Dermis blood vessel endothelial cell (primary cell): ENCODE measurements at places on chromosomes 12 and 14.
A peak's percentile ranks its signal among the peaks of the same experiment; 100 is the strongest.

DNA sequence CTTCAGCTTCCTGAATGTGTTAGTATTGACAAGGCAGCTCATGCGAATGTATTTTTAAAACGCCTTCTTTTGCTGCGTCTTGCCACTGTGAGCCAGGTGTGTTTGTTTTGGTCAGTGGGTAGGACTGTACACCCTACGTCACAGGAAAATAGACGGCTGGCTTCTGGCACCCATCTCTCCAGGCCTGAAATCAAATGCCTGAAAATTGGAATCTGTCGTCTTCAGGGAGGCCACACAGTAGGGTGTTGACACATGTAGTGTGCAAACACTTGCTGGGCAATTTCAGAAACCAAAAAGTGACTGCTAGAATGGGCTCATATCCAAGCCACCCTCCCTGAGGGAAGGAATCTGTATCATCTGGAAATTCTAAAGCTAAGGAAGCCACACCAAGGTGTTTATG, 209.3 kb downstream of the TTC8 start:
- DNase-seq: no peak

DNA sequence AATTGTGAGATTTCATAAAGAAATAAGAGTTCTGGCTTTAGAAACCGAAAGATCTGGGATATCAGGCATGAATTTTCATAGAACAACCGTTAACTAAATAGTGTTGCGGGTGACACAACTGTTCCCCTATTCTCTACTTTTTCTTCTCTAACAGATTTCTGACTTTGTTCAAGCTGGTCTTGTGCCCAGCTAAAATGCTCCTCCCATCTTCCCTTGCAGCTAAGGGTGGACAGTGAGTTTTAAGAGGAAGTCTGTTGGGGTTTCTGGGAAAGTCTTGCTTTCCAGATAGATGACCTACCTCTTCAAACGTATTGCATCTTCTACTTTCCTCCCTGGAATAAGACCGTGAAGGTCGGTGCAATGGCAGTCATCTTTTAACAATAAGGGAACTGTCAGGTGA, 18.7 kb downstream of the CCDC63 start:
- no peak for DNase-seq

DNA sequence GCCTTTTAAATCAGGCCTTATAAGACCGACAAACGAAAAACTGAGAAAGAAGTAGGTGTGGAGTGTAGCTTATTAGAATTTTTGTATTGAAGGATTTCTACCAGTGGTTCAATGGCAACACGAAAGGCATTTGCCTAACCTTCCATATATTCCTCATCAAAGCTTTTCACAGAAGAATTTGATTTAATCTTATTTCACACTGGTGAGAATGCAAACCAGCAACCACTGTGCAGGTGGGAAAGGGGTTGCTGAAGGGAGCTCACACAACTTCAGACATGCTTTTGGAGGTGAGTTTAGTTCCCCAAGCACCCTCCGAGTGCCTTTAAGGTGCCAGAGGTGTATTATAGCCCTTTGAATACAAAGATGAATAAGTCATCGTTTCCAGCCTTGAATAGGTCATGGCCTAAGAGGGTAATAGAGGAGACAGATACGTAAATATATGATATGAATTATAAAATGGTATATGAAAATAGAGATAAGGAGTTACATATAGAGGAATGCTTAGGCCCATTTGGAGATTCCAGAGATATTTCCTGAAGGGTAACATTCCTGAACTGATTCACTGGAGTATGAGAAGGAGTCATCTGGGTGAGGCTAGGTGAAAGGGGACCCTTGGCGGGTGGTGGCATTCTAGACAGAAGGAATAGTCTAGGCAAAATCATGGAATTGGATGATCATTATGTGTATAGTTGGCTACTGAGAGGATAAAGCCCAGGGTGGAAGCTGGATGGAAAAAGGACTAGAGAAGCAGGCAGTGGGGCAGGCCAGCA, 6.4 kb downstream of the ERP27 start:
- no peak for DNase-seq

- DNase-seq: no peak
Observed at GRCh38 chr12:105980533-105980932, 158.2 kb downstream of the NUAK1 start.

DNA sequence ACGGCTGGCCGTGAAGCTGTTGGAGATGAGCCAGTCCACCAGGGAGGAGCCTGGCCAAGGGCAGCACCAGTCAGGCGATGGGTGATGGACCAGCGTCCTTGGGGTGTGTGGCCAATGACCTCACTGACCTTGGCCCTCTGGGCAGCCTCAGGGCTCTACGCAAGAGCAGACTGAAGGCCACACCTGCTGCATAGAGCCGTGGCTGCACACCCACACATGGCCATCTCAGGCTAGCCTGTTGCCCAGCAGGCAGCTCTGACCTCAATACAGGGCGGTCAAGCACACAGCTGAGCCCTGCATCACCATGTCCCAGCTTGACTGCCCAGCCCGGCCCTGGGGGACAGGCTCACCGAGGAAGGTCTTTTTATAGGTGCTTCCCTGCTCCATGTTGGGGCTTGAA, 19.2 kb downstream of the PLEK2 start:
- DNase-seq: no peak

- peak; percentile 55 for DNase-seq
Observed at GRCh38 chr14:33525626-33526025, 425.2 kb downstream of the EGLN3 start.

GRCh38 chr12:3275171-3276041, 198.2 kb downstream of the TSPAN9 start:
- DNase-seq: peak; percentile 83

DNA sequence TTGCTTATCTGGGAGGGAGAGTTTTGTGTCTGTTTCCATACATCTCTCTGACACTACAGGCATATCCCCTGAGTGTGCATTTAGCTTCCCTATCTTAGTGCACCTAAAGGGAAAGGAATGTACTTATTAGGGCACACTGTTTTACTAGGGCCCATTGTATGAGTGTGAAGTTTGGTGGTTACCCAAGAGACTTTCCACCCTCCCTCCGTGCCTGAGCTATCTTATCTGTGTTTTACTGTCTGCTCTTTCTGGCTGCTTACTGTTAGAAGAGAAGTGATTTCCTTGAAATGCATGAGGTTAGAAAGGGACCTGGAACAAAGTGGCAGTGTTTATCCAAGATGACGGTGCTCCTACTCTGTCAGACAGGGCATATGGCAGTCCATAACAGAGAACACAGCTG, 8.5 kb upstream of the SVOP start:
- no peak for DNase-seq

GRCh38 chr14:90562652-90563051, 165.8 kb downstream of the CALM1 start:
- DNase-seq: no peak

DNA sequence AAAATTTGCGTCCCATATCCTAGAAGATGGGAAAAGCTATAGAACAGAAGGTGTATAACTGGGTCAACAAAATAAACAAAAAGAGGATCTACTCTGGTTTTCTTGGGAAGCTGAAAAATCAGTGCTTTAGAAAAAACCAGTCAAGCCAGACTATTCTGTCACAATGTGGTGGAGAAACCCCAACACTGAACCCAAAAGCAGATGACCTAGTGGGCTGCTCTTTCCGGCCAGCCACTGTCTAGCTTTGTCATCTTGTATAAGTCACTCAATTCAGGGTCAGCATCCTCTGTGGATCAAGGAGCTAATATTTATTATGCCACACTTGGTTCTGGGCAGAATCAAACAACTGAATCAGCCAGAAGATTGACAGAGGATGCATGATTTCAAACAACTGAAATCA, 26.6 kb upstream of the TMCC3 start:
- no peak for DNase-seq

- DNase-seq: peak; percentile 13
Observed at GRCh38 chr12:125533434-125534029, 468.3 kb downstream of the AACS start.

GRCh38 chr14:81450100-81450531, 50.0 kb upstream of the STON2 start:
- DNase-seq: no peak

- DNase-seq: no peak
Observed at GRCh38 chr12:125125271-125125670, 60.0 kb downstream of the AACS start.

GRCh38 chr12:26410689-26411088, 215.3 kb downstream of the SSPN start:
- DNase-seq: no peak

- no peak for DNase-seq
Observed at GRCh38 chr12:77648716-77649115, 182.0 kb upstream of the NAV3 start.

DNA sequence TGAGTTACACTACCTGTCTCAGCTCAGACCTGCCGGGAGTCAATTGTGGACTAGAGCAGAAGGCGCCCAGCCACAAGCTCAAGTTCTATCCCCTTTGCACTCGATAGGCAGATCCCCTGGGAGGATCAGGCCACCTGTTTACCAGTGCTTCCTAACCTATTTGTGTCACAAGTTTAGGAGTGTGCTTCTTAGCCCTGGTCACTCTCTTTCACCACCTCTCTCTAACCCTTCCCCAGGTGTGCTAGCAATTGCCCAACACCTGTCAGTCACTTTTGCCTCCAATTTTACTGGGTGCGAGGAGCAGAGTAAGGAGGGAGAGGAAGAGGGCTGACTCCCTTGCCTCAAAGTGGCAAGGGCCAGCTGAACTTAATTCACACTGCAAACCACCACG, 745 bp upstream of the NAA30 start:
- no peak for DNase-seq

DNA sequence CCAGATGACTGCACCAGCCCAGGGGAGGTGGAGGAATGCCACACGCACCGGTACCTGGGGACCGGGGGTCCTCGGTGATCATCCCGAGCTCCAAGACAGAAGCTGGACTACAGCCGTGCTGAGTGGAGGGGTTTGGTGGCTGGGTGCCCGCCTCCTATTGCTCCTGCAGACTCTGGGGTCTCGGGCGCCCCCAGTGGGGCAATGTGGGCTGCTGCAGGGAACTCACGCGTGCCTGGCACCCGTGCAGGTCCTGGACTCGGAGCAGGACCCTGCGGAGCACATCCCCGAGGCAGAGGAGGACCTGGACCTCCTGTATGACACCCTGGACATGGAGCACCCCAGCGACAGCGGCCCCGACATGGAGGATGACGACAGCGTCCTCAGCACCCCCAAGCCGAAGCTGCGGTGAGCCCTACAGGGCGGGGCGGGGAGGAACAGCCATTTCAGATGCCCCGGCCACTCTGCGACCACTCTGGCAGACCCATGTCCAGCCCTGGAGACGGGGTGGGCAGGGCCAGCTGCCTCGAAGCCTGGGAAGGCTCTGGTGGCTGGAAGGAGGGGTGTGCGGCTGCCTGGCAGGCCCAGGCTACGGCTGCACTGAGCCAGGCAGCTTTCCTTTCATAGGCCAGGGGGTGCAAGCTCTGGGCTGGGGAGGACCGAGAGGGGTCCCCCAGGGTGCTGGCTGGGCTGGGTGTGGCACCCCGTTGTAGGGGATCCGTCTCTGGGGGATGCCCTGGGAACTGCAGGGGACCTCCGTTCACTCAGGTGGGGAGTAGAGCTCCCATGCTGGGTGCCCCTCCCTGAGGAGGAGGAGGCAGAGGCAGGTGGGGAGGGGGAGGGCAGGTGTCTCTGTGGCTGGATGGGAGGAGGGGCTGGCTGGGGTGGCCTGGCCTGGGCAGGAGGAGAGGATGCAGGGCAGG, 21.6 kb upstream of the TEX22 start:
- no peak for DNase-seq

DNA sequence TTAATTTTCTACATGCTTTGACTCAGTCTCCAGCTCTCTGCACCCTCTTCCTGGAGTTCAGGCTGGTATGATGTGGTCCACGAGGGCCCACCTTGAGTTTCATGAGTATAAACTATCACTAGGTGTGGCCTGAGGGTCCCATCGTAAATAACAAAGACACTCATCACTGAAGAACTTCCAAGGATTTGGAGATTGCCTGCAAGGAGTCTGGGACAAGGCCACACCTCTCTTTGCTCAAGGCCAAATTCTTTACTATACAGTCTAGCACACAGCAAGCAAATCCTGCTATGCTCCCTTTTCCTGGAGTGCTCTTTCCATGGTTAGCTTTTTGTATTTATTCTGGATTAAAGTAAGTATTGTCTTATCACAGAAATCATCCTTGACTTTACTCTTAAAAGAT, 271.9 kb downstream of the SLC16A7 start:
- no peak for DNase-seq

- no peak for DNase-seq
Observed at GRCh38 chr12:93621986-93622385, 49.5 kb downstream of the SOCS2 start.

GRCh38 chr12:75705749-75706711, 194.6 kb upstream of the KRR1 start:
- DNase-seq: peak; percentile 99

DNA sequence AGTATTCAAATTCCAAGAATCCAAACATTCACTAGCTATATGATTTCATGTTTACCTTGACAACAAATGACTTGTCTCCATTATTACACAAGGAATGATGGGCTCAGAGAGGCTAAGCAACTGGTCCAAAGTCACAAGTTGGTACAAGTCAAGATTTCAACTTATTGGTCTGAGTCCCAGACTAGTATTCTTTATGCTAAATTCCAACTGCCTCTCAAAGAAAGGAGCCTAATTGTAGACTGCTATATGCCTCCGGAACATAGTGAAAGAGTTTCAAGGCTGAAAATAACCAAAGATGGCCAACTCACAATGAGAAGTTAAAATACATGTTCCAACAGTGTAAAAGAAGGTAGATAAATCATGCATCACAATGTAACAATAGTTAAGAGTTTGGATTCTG, 7.5 kb downstream of the BTG1 start:
- no peak for DNase-seq

- DNase-seq: peak; percentile 21
Observed at GRCh38 chr12:46177837-46178608, 90.8 kb downstream of the SLC38A1 start.

- no peak for DNase-seq
Observed at GRCh38 chr12:82893896-82894295, 207.2 kb downstream of the TMTC2 start.

DNA sequence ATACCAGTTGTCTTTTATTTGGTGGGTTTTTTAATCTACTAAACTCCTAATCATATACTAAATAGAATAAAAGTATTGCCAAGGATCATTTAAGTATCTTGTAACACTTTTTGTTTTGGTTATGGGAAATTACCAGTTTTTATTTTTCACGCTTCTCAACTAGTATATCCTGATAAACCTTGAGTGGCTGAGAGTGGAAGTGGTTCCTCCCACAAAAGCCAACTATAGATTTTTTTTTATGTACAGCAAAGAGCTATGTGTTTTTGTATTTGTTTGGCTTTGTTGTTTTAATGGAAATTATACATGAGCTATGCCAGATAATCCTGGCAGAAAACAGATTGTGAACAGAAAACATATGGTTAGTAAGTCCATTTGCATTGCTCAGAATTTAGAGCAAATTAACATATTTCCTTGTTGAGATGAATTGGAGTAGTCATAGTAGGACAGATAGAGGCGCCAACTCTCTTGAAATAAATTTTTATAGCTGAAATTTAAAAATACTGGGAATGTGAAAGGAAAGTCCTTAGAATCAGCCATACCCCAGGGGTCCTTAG, 60.9 kb upstream of the PSMA6 start:
- DNase-seq: no peak

DNA sequence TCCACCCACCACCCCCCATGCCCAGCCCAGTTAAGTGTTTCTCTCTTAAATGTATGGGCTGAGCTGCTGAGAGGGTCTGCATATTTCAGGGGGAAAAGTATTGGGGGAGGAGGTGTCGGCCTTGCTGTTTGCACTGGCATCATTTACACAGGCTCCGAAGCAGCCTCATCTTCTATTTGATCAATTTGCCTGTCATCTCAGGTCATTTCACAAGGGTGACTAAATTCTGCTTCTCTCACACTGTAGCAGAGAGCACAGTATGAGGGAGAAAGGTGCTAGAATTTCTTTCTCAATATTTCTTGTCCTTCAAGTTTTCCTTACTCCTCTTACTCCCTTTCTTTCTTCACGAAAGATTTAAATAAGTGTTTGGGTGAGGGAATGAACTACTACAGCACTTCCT, 135.9 kb downstream of the AACS start:
- DNase-seq: no peak

- peak; percentile 98 for DNase-seq
Observed at GRCh38 chr14:34539407-34540180, at the start of gene EAPP. TSS of gene EAPP (minus strand) at chr14:34539701. CDS start at chr14:34539628, 73 bp downstream.
